Osteoblast (primary cell): ENCODE measurements at places on chromosomes 12 and 14. TPM values are rescaled to one million over a fixed set of nuclear protein-coding genes. Genes with fewer than 3 reads are reported as not detected.

Gene KRT6B
- total RNA-seq = not detected in 2 replicates

Gene NTS
- not detected in 2 replicates for total RNA-seq

Gene JDP2
- 70.7 and 77.1 TPM in 2 replicates for total RNA-seq

Gene GPR84
- total RNA-seq = 0.36 TPM in 1 of 2 replicates, not detected in the other

Gene TAS2R9
- total RNA-seq = not detected in 2 replicates

Gene CEBPE
- not detected in 2 replicates for total RNA-seq

Gene SLC6A15
- total RNA-seq = under 0.01 TPM in 1 of 2 replicates, not detected in the other

Gene RIMBP2
- not detected in 2 replicates for total RNA-seq

DNA sequence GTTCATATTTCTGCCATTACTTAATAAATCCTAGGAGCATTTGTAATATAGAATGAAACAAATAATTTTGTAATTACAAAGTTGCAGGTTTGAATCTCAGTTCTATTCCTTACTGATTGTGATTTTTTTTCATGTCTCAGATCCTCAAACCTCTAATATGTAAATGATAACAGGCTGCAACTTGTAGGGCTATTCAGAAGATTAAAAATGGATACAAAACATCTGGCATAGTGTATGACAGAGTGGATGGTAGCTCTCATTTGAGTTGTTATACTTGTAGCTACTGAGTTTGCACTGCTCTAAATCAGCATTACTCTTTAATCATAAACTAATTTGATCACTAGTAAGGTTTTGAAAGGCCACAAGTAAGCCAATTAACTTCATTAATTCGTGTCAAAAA lies 406.3 kb upstream of the MGAT4C start:
- DNase-seq = no peak

DNA sequence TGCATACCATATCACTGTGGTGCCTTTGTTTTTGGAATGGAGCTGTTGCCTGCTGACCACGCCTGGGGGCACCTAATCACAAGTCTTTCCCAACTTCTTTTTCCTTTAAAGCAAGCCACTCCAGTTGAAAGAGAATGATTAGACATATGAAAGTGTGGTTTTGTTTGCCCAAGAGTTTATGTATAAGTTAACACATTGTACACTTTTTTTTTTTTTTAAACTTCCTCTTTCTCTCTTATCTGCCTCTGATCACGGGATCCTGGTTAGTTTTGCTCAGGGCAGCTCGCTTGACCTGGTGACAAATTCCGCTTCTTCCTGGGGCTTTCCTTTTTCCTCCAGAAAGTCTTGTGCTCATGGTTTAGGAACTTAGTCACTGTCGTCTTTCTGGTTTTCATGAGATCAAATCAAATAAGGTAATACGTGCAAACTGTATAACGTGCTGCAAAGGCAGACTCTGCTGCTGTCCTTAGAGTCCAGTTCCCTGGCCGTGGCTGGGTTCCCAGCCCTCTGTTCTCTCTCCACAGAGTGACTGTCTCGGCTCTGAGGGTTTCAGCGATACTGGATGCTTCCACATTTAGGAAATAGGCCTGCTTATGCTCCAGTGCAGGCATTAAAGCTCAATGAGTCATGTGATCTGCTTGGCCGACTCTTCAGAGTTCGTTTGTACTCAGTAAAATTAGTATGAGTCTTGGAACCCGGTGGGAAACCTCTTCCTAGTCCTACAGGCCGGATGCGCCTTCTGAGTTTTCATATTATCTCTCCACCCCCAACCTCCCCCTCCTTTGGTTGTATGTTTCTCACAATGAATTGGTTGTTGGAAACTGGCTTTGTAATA lies 15.2 kb downstream of the RASSF3 start:
- peak; percentile 69 for DNase-seq

GRCh38 chr12:101173197-101173749 lies 36.8 kb downstream of the SLC5A8 start:
- DNase-seq = no peak

GRCh38 chr12:66210840-66211239 lies 21.8 kb downstream of the IRAK3 start:
- DNase-seq = no peak

DNA sequence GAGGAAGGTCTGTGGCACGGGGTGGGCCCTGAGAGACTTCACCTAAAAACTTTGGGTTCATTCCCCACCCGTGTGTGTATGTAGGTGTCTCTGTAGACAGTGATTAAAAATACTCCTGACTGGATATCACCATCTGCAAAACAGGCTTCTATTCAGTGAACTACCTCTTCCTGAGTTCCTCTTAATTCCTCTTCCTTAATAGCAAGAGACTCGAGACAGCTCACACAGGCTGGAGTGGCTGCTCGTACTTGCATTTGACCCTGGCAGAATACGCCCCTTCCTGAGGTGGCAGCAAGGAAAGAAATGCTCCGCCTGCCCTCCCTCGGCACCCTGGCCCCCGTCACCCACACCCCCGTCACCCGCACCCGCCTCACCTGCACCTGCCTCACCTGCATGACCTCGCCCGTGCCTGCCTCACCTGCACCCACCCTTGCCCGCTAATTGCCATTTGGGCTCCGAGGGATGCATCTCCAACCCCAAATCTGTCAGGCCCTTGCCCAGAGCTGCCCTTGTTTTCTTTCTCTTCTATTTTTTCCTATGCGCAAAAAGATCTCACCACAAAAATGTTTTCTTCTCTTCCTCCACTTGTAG lies 90.0 kb downstream of the FBXL14 start:
- peak; percentile 82 for DNase-seq

GRCh38 chr14:89004166-89004565 lies 179.7 kb downstream of the TTC8 start:
- DNase-seq = no peak

GRCh38 chr14:33477797-33478196 lies 473.1 kb downstream of the EGLN3 start:
- no peak for DNase-seq

DNA sequence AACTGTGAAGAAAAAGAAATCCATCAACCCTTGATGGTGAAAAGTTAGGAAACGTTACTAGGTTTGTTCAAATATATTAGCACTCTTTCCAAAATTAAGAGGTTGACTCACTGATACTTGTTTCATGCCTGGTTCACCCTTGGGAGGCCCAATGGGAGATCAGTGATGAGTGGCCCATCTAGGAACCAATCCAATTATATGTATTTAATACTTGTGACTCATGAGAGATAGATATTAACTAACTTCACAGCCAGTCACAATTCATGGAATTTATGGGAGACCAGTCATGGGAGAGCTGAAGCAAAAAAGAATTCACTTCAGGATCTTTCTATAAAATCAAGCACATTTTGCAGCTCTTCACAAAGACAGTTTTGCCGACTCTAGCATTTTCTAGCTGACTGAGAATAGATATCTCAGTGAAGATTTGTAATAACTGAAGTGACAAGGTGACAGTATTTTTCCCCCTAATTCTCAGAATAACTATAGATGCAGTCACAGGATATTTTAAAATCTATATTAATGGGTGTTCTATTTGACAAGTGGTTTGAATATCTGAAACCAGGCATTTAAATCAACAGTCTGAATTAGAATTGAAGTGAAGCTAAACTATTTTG lies 230.2 kb downstream of the EPS8 start:
- peak; percentile 8 for DNase-seq

DNA sequence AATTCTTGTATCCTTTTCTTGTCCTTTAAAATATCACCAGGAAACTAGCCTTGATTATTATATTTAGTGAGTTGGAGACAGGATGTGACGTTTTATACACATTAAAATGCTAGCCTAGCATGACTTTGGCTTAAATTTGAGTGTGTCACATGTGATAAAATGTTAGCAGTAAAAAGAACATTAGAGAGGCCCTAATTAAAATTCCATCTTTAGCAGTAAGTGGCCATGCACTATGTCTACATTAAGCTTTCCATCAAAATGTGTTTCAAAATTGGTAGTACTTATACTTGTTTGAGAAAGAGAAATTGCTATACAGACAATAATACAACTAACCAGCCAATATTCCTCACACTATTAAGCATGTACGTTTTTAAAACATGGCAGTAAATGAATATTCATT lies 29.9 kb upstream of the MGAT4C start:
- DNase-seq = no peak

DNA sequence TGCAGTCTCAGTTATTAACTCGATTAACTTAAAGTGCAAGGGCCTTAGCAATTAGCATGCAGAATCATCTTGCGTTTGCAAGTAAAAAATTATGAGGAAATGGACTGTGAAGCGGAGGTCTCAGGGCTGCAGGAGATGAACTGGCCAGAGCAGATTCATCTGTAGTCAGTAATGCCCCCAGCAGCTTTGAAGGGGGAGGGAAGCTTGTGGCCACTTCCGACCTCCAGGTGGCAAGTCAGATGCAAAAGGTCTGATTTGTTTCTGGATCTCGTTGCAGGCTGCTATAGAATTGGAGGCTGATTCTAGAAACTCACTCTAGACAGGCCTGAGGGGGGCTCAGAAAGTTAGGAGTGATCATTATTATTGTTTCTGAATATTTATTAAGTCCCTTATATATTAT lies 107.4 kb upstream of the RGS6 start:
- no peak for DNase-seq

GRCh38 chr14:71418532-71419245 lies 511.4 kb downstream of the PCNX1 start:
- DNase-seq = no peak

GRCh38 chr14:87626266-87626665 lies 366.7 kb downstream of the GALC start:
- DNase-seq = no peak

DNA sequence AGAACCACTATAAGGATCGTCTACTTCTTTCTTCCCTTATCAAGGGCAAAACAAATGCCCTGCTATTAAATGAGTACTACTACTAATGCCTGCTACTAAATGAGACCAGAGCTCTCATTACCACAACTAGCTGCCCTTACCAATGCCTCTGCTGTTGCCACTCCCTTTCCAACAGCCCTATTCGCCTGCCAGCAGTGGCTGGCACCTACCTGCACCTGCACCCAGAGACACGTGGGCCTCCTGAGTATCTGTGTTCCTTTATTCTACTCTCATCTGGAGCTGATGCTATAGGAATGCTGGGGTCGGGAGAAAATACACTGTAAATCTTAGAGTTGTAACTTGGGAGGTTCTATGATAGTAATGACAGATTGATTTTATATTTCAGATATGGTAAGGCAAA lies 174.7 kb downstream of the SLC2A13 start:
- no peak for DNase-seq

GRCh38 chr14:85428926-85429325 lies 101.0 kb upstream of the FLRT2 start:
- DNase-seq = peak; percentile 63

- DNase-seq = no peak
These were observed 193.6 kb upstream of the NUDT4 start for GRCh38 chr12:93183940-93184671.

GRCh38 chr12:68109001-68109400 lies 50.5 kb downstream of the IFNG start:
- DNase-seq = no peak

GRCh38 chr12:102973583-102973982 lies 16.1 kb downstream of the ASCL1 start:
- DNase-seq = no peak

GRCh38 chr14:23160924-23161522 lies 22.4 kb downstream of the SLC7A8 start:
- DNase-seq = peak; percentile 87

GRCh38 chr12:93585247-93585646 lies 12.8 kb downstream of the SOCS2 start:
- no peak for DNase-seq

DNA sequence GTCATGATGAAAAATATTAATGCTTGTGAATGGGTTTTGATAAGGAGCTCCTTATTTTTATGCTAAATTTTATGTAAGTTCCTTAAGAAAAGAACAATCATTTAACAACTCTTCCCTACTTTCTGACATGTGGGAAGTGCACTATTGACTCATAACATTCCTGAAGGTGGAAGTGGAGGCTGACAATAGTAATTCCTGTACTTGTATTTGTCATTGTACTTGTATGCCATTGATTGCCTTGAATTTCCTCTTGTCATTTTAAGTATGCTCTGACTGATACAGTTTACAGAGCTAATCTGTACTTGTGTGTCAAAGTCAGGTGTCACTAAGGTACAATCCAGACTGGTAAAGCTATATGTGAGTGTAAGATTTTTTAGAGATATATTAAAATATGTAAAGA lies 440.0 kb downstream of the SLC16A7 start:
- no peak for DNase-seq

DNA sequence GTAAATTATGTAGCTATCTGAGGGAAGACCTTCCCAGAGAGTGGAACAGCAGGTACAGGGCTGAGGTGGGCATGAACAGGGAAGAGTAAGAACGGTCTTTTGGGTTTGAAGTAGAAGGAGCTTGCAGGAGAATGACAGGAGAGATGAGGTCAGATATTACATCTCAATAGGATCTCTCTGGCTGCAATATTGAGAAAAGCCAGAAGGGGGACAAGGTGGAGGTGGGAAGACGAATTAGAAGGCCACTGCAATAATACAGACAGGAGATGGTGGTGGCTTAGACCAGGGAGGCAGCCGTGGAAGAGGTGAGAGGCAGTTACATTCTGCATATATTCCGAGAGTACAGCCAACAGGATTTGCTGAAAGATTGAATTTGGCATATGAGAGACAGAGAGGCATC lies 310.2 kb downstream of the APAF1 start:
- DNase-seq = no peak

- peak; percentile 31 for DNase-seq
These were observed 69.4 kb upstream of the ACTN1 start for GRCh38 chr14:69048456-69048855.
